ENCODE measurements at places on chromosomes 11 and 22.
A peak's percentile ranks its signal among the peaks of the same experiment; 100 is the strongest.

DNA sequence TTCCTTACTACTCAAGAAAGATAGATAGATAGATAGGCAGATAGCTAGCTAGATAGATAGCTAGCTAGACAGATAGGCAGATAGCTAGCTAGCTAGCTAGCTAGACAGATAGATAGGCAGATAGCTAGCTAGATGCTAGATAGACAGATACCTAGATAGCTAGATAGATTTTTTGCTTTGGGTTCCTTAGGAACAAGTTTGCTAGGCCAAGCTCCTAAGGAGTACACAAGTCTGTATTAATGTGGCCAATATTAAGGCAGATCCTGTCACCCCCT is 61.7 kb upstream of the VPREB1 start:
- no peak for DNase-seq

DNA sequence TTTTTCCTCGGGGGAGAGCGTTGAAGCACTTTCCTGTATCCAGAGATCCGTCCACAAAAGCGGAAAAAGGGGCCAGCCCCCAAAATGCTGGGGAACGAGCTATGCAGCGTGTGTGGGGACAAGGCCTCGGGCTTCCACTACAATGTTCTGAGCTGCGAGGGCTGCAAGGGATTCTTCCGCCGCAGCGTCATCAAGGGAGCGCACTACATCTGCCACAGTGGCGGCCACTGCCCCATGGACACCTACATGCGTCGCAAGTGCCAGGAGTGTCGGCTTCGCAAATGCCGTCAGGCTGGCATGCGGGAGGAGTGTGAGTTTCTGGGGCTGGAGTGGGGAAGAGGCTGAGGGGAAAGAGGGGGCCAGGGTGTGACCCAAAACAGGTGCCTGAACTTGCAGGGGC is 2.6 kb downstream of the NR1H3 start:
- no peak for DNase-seq

DNA sequence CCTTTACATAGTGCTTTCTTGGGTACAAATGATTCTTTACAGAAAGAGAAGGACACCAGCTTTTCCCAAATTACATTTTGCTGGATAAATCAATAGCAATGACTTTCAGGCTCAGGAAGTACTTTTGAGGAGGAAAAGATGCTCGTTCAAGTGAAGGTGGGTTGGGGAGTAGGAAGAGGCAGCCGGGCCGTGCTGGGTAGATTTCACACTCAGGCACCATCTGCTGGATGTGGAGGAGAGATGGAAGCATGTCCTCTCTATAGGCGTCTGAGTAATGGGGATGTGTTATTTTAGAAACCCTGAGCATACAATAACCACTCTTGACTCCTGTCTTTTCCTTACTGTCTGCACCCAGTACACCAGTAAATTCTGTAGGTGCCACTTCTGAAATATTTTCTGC is 152.3 kb upstream of the LARGE1 start:
- no peak for DNase-seq

- no peak for DNase-seq
Observed at GRCh38 chr11:64100782-64101353, 65.0 kb downstream of the MACROD1 start.

DNA sequence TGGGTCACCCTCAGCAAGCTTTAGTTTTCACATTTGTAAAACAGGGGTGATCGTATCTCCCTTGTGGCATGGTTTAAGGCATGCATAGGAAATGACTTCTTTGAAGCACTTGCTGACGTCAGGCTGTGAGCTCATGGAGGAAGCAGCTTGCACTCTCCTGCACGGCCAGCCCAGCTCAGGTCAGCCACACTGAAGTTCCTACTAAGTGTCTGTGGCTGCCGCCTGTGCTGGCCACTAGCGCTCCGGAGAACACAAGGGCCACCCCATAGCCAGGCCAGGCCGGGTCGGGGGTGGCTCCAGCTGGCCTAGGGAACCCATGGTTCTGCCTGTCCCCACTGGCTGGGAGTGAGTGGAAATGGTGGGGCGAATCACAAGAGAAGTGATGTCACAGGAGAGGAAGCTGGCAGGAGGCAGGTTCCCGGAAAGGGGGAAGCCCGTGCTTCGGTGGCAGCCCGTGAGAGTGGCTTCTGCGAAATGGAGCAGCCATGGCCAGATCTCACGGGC is 28.2 kb downstream of the KCTD17 start:
- DNase-seq = no peak

GRCh38 chr11:106101819-106102218 is 24.4 kb downstream of the AASDHPPT start:
- no peak for DNase-seq

- DNase-seq = no peak
Observed at GRCh38 chr22:35552196-35552842, 11.7 kb downstream of the RASD2 start.

GRCh38 chr22:50220603-50221409 is 20.0 kb downstream of the SELENOO start:
- no peak for DNase-seq

GRCh38 chr11:111012491-111012890 is 233.0 kb upstream of the POU2AF2 start:
- DNase-seq = no peak

GRCh38 chr11:17544181-17544622 is at the start of gene USH1C:
TSS of gene USH1C (minus strand) at chr11:17544416. CDS start at chr11:17544307, 109 bp downstream.
- no peak for DNase-seq

GRCh38 chr22:23685205-23685784 is 5.5 kb upstream of the RGL4 start:
- DNase-seq = no peak

- no peak for DNase-seq
Observed at GRCh38 chr11:105701098-105701497, 91.2 kb downstream of the GRIA4 start.

GRCh38 chr11:129090056-129090455 is 102.1 kb downstream of the ARHGAP32 start:
- no peak for DNase-seq

- no peak for DNase-seq
Observed at GRCh38 chr11:34397120-34397519, 39.3 kb upstream of the ABTB2 start.

GRCh38 chr22:43860831-43861230 is 1.5 kb downstream of the SULT4A1 start:
- no peak for DNase-seq

- no peak for DNase-seq
Observed at GRCh38 chr22:46934746-46935491, 172.5 kb downstream of the TBC1D22A start.

DNA sequence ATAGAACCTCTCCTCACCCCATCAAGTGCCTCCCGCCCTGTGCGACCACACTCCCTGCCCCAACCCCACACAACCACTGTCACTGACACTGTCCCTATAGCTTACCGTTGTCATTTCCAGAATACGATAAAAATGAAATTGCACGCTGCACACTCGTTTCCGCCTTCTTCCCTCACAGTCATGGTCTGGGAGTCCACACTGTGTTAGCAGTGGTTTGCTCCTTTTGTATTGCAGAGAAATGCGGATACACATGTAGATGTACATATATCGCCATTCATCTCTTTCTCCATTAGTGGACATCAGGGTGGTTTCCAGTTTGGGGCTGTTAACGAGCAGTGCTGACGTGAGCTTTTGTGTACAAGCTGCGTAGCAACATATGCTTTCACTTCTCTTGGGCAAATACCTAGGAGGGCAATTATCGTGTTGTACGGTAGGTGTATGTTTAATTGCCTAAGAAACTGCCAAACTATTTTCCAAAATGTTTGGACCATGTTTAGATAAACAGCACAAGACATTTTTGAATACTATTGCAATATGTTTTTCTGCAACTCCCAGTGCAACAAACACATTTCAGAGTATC is 59.2 kb upstream of the CD5 start:
- peak; percentile 75 for DNase-seq

- no peak for DNase-seq
Observed at GRCh38 chr11:59865031-59865430, 1.3 kb downstream of the TCN1 start.

DNA sequence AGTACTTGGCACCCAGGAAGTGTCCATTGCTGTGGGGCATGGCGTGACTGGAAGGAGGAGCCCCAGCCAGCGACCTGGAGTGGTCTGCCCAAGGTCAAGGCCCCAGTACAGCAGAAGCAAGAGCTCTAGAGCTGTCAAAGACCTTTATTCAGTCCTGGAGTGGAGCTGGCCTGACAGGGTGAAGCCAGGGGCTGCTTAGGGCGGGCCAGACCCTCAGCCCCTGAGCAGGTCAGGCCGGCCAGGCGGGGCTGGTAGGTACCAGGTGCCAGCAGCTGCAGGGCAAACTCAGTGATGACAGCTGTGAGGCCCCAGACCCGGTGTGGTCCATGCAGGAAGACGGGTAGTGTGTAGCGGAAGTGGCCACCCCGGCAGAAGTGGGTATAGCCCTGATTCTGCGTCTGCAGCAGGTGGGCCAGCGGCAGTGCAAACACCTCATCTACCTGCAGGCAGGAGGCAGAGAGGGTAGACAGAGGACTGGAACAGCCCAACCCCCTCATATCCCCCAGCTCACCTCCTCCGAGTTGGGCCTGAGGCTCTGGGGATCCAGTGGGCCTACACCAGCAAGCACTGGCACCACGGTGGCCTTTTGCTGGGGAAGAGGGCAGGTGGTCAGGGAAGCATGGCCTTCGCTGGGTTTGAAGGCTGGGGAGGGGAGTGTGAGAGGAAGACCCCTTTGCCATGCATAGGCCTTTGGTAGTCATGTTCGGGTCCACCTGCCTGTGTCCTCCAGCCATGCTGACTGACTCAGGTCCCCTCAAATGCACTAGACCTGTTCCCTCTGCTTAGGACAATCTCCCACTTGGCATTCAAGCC is 1.7 kb downstream of the NUDT8 start:
- DNase-seq = peak; percentile 96

GRCh38 chr11:86615487-86615886 is 56.9 kb downstream of the ME3 start:
- no peak for DNase-seq

- DNase-seq = peak; percentile 30
Observed at GRCh38 chr22:24583221-24584165, 9.4 kb downstream of the LRRC75B start.

- no peak for DNase-seq
Observed at GRCh38 chr22:37762389-37762836, 45.3 kb upstream of the GCAT start.

- DNase-seq = no peak
Observed at GRCh38 chr22:41978732-41979131, 9.5 kb downstream of the SEPTIN3 start.

DNA sequence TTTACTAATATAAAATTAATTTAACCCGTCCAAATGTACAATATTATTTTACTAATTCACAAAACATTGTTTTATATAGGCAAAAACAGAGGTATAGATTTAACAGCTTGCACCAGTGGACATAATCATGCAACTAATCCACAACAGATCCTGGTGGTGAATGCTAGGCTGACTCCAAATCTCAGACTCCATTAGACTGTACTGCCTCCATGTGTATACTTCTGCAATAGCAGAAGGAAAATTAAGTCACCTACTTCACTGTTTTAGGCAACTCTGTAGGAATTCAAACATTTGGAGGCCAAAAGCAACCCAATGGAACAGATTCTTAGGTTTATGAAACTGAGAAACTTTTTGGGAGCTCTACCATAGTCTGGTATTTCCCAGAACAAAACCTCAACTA is 30.0 kb upstream of the RAB39A start:
- DNase-seq = no peak

DNA sequence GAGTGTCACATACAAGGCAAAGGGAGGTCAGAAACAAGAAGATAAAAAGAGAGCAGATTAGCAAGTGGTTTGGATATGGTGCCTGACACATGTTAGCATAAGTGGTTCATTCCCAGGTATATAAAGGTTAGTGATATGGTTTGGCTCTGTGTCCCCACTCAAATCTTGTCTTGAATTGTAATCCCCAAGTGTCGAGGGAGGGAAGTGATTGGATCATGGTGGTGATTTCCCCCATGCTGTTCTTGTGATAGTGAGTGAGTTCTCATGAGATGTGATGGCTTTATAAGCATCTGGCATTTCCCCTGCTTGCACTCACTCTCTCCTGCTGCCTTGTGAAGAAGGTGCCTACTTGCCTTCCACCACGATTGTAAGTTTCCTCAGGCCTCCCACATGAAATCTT is 12.1 kb upstream of the DKK3 start:
- DNase-seq = no peak

DNA sequence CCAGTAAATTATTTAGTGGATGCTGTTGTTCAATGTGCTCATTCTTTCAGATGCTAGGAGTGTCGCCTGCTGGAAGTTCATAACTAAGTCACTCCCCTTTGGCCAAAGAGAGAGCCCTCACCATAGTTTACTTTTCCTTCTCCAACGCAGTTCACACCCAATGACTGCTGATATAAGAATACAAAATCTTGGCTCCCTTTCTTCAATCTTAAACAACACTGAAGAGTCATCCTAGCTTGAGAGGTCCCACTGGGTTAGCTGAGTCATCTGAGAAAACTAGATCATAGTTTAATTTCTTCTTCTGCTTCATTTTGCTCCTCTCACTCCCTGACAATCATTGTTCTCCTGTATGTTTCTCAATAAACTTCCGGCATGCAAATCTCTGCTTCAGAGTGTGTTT is 5.4 kb upstream of the OR52L1 start:
- DNase-seq = no peak

DNA sequence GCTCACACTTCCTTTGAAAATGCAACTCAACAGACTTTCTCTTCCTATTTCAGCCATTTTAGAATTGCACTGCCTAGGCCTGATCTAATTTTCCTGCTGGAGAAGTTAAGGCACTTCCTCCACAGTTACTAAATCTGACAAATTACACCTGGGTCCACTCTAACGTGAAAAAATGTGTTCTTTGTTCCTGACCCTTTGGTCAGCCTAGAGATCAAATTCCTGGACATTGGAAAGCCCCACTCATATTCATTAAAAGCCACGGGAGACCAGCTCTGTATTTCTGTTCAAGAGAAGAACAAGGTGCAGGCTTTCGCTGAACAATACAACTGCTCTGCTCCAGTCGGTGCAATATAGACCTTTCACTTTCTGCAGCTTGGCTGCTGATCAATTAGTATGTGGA is 96.6 kb downstream of the MPPED2 start:
- DNase-seq = no peak

DNA sequence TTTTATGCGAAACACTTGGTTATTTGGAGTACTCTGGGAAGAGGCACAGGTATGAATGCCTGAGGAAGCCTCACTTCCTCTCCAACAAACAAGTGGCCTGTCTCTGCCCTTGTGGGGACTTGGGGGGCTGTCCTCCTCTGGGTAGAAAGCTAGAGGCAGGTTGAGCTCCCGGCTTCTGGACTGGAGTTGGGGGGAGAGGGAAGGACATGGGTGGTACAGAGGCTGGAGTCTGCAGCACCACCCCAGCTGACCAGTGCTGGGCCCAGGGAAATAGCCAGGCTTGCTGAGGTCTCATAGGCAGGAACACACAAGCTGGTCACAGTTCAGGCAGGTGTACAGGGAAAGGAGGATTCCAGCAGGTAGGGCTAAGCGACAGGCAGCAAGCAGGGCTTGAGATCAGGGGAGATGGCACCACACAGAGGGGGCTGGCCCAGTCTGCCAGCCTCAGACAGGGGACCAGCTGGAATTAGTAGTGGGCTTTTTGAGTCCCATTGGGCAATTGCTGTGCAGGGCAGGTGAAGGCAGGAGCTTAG is 135.3 kb upstream of the TEAD1 start:
- no peak for DNase-seq

DNA sequence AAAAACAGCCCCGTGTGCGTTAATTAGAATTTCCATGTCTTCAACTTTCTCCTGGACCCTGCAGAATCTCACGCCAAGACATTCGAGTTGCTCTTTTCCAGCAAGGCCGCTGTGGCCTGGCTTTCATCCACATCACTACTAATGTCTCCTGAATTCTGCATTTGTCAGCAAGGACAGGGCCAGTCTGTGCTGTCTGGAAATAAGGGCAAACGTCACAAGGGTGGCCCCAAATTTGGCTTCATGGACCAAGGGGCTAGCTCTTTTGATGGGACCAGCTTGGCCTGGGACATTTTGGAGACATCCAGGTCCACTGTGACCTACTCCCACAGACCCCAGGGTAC is 33.4 kb downstream of the KCNQ1OT1 start:
- DNase-seq = no peak

GRCh38 chr11:122154994-122155393 is 39.0 kb upstream of the BLID start:
- no peak for DNase-seq
